ENCODE measurements at places on chromosomes 3 and 15.

- DNase-seq = no peak
Measured at GRCh38 chr15:63029676-63030075, 12.9 kb upstream of the TPM1 start.

- no peak for DNase-seq
Measured at GRCh38 chr3:151903501-151903991, 30.1 kb downstream of the SUCNR1 start.

DNA sequence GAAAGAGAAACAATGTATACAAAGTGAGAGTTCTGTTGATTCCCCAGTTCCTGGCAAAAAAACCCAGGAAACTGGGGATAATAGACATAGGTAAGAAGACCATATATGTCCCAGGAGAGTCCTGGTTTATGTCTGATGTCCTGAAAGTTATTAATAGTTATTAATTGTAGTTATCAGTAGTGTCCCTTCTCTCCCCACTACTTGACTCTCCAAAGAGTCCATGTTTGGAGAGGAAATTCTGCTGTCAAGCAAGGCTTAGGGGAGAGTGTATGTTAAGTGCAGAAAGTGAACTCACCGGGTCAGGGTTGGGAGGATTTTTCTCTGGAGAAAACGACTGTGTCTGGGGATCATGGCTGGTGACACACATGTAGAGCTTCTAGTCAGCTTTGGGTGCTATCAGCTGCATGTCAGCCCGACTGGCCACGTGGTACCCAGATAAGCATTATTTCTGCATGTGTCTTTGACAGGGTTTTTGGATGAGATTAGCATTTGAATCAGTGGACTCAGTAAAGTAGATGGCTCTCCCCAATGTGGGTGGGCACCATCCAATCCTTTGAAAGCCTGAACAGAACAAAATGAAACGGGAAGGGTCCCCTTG is 80.4 kb downstream of the CACNA2D3 start:
- DNase-seq = no peak

- no peak for DNase-seq
Measured at GRCh38 chr3:122864498-122864897, 69.6 kb downstream of the SLC49A4 start.

- DNase-seq = no peak
Measured at GRCh38 chr15:84872009-84872910, 12.2 kb upstream of the SLC28A1 start.

- no peak for DNase-seq
Measured at GRCh38 chr3:182124187-182124586, 412.5 kb downstream of the SOX2 start.

- no peak for DNase-seq
Measured at GRCh38 chr3:83559082-83559481, 1399.7 kb upstream of the CADM2 start.

DNA sequence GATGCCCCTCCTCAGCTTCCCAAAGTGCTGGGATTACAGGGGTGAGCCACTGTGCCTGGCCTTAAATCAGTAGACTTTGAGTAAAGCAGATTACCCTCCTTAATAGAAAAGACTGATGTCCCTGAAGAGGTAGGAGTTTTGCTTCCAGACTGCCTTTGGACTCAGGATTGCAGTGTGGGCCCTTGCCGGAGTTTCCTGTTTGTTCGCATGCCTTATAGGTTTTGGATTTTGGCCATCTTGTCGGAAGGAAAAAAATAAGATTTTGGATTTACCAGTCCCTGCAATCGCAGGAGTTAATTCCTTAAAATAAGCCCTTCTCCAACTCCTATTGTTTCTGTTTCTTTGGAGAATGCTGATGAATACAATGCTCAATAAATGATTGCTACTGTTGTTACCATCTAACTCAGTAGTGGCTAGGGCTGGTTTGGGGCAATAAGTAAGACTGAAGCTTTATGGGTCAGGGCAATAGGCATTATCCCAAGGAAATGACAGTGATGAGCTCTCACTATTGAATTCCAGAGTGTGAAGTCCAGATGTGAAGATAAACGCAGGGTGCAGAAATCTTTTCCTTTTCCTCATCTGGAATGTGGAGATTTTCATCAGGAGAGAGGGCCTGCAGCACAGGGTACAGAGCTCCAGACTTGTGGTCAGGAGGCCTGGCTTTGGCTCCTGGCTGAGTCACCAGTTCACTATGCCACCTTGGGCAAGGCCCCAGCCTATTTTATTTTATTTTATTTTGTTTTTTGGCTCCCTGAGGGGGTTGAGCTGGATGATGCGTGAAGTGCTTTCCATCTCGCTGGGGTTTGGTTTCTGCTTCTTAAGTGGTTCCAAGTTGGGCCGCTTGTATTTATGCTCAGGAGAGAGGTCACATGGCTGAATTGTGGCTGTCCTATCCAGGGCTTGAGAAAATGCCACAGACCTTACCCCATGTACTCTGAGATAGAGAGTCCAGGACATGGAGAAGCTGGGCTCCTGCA is 25.3 kb downstream of the FOXL2 start:
- no peak for DNase-seq

GRCh38 chr3:8490079-8490552 is 11.5 kb upstream of the LMCD1 start:
- no peak for DNase-seq

DNA sequence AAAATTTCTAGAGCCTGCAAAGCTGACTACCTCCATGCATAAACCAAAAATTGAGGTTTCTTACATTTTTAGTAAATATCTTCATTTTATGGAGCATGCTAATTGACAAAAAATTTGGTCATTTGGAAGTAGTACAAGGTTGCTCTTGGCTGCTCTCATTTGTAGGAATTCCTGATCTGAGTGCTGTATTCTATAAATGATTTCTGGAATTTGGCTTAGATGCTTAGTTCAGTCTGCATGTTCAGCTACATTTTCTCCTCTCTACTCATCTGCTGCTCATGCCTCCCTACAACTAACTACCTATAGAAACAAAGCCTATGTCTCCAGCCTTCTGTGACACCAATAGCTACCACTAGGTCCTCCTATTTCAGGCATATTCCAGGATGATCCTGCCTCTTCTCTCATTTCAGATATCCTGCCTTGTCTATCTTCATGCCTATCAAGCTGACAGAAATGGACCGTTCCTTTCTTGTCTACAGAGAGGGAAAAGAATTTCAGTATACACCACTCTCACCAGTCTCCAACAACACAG is 901.1 kb downstream of the TBL1XR1 start:
- no peak for DNase-seq

DNA sequence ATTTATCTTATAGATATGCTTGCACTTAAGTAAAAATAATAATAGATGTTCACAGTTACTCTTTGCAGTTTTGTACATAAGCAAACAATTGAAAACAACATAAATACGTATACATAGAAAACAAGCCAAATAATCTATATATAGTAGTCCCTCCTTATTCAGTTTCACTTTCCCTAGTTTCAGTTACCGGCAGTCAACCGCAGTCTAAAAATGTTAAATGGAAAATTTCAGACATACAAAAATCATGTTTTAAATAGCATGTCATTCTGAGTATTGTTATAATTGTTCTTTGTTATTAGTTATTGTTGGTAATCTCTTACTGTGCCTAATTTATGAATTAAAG is 262.0 kb downstream of the CGGBP1 start:
- DNase-seq = no peak

GRCh38 chr3:161347726-161348125 is 23.6 kb downstream of the SPTSSB start:
- DNase-seq = no peak

GRCh38 chr3:5087209-5087608 is 34.9 kb upstream of the ARL8B start:
- no peak for DNase-seq

- no peak for DNase-seq
Measured at GRCh38 chr3:151328298-151328995, 902 bp downstream of the P2RY13 start.

DNA sequence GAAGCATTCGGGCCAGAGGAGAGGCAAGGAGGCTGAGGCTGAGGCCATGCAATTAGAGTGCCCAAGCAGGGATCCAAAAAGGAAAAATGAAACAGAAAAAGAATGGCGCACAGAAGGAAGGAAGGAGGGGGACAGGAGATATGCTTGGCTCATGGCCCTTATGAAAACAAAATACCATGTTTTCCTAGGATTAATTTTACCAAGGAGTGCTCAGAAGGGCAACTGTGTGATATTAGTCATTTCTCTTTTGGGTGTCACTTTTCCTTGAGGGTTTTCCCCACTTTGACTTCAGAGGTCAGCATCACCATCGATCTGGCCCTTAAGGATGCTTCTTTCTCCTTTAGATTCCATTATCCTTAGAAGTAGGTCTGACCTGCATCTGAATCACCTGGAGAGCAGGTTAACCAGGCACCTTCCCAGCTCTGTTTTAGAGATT is 1.4 kb downstream of the PARP14 start:
- DNase-seq = no peak

DNA sequence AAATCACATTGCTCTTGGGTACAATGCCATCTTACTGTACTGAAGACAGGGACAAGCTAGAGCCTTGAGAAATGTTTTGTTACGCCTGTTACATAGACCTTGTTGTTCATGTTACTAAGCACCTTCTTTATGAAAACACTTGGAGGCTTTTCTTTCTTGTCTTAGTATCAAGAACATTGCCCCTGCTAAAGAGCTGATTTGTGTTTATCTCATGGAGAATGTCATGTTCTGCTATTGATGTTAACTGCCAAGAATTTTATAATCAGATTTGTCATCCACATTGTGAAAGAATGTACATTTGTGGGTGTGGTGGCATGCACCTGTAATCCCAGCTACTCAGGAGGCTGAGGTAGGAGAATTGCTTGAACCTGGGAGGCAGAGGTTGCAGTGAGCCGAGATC is 431.3 kb upstream of the MDFIC2 start:
- DNase-seq = no peak

- DNase-seq = no peak
Measured at GRCh38 chr15:78178064-78178463, 28.9 kb downstream of the IDH3A start.

DNA sequence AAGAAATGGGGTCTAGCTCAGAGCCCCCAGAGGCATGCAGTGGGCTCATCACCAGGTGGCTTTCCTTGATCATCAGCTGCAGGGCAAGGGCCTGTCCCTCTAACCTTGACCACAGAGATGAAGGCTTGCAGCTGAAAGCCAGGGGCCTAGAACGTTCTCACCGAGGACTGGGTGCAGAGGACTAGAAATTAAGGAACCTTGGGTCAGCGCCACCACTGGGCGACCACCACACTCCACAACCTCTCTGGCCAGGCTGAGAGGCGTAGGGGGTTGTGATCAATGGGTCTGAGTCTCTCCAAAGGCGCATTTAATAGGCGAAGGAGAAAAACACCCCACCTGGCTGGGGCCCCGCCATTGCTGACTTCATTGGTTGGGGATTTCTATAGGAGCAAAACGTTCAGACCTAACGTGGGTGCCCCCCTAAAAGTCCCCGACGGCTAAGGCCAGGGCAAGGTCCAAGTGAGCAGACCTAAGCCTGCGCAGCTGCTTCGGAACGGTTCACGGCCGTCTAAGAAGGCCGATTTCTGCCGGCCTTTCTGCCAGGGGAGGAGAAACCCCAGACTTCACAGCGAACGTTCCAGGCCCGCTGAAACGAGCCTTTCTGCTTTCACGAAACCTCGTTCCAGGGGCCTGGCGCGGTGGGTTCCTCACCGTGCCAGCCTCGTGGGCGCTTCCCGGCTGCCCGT is 915 bp downstream of the BCL2L10 start:
- no peak for DNase-seq

DNA sequence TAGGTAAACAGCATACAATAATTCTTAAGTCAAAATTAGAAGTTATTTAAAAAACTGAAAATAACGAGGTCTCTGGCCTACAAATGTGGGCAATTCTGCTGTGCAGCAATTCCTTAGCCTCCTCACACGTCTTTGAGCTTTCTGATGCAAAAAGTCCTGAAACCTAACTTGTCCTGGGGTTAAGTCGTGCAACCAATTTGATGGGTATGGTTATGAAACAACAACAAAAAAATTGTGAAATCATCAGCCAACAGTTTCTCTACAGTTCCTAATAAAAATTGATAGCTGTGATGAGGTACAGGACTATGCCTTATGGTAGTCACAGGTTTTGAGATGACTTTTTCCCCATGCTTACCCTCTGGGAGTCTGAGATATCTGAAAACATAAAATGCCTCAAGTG is 6.5 kb upstream of the GLB1 start:
- DNase-seq = no peak

DNA sequence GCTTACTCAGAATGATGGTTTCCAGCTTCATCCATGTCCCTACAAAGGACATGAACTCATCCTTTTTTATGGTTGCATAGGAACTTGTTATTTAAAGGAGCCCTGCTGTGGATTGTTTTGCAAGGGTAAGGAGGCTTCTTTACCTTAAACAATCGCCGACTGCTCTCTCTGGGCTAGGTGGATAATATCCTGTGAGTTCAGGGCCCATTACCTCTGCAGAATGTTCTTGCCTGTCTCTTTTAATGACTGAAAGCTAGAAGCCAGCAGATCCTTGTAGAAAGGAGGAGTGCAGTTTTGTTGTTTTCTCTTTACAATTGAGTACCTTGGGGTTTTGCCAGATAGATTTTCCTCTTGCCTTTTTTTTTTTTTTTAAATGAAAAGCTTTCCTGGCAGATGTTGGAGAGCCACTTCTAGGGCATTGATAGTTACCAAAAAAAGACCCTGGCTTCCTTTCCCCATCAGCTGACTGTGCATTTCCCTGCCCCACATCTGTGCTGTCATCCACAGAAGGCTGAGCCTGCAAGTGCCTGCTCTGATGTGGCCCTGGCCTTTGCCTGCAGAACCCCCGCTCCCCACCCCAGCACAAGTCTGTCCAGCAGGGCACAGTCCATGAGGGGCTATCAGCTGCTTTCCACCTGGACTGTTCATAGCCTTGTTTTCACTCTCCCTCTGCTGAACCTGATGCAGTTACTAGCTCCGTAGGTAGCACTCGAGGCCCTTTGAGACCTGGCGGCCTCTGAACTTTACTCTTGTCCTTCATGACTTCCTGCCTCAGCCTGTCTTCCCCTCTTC is 113.1 kb downstream of the CHCHD6 start:
- no peak for DNase-seq

GRCh38 chr3:127132876-127133275 is 60.1 kb upstream of the PRR23E start:
- no peak for DNase-seq

DNA sequence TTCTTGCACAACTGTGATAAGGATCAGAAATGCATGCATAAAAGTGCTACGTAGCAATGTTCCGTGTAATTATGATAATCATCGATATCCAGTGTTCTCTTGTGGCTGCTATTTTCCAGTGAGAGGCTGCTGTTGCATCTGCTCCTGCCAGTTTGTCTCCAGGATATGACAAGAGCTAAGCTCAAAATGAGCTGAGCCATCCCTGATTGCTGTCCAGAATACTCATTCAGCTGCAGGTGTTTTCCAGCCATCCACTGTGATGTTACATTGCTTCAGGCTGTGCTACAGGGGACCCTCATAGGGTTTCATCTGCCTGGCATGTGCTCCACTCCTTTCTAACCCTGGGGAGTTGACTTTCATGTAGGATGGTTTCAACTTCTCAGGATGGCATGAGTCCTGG is 976.0 kb downstream of the ROBO1 start:
- no peak for DNase-seq

Data from stimulated activated CD4-positive, alpha-beta T cell treated with anti-CD3 and anti-CD28 coated beads, TNF-alpha, amount 100 ng/mL, for 1 hour (primary cell).